ENCODE measurements at places on chromosomes 4 and X. TPM values are rescaled to one million over a fixed set of nuclear protein-coding genes. Genes with fewer than 3 reads are reported as not detected.

The CSAG3 gene
- total RNA-seq = not detected

The CXCL8 gene
- 19.3 TPM for total RNA-seq

The SULT1B1 gene
- 0.05 TPM for total RNA-seq

The DKK2 gene
- not detected for total RNA-seq

The MAGEA8 gene
- total RNA-seq = not detected

The IQSEC2 gene
- 44.7 TPM for total RNA-seq

The HTN1 gene
- total RNA-seq = not detected

The TEX13C gene
- not detected for total RNA-seq

The MMRN1 gene
- total RNA-seq = not detected
